ENCODE measurements at places on chromosomes 16 and 17. TPM values are rescaled to one million over a fixed set of nuclear protein-coding genes. Genes with fewer than 3 reads are reported as not detected.

The PPY gene
- not detected for total RNA-seq

- H3K27me3 ChIP-seq = no peaks in the 10 kb centered on the region
- DNase-seq = no peak
- H3K36me3 ChIP-seq = no peaks in the 10 kb centered on the region
- H3K27ac ChIP-seq = no peak overlapping the region
- H3K4me1 ChIP-seq = no peaks in the 10 kb centered on the region
- no peak overlapping the region for H3K4me3 ChIP-seq
These were observed 34.2 kb upstream of the APPBP2 start for GRCh38 chr17:60559995-60560859.

DNA sequence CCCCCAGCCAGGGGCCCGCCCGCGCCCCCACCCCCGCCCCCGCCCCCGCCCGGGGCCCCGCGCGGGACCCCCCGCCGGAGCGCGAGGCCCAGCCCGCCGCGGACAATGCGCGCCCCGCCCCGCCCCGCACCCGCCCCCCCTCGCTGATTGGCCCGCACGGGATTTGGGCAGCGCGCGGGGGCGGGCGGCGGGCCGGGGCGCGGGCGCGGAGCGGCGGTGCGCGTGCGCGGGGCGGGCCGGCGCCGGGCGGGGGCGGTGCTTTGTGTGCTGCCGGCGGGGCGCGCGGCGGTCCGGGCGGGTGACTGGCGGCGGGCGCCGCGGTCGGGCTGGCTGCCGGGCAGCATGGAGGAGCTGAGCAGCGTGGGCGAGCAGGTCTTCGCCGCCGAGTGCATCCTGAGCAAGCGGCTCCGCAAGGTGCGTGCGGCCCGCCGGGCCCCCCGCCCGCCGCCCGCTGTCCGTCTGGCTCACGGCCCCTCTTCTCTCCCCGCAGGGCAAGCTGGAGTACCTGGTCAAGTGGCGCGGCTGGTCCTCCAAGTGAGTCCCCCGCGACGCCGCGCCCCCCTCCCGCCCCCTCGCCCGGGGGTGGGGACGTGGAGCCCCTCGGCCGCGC, at the start of gene CBX2:
TSS of gene CBX2 (plus strand) at position 255 of the 610 bp plus-strand sequence. CDS start at position 343, 88 bp downstream.
- DNase-seq = peak; percentile 91
- peaks cover 45% of the 10 kb centered on the region for H3K27me3 ChIP-seq
- H3K36me3 ChIP-seq = no peaks in the 10 kb centered on the region
- no peaks in the 10 kb centered on the region for H3K4me1 ChIP-seq
- peak within 1 kb of the TSS; percentile 63 for H3K4me3 ChIP-seq
- no peak within 1 kb of the TSS for H3K27ac ChIP-seq

DNA sequence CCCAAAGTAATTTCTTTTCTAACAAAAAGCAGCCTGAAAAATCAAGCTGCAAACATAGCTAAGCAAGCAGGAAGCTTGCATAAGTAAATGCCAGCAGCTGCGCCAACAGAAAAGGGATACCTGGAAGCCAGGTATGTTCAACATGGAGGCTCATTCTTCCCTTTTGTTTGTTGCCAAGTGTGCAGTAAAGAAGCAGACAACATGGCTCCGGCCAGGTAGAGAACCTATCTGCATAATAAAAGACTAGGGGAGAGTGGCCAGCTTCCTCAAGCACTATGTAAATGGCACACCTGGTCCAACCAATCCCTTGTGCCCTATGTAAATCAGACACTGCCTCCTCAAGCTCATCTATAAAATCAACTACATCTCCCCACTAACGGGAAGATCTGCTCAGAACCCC, 1407.0 kb downstream of the CDH11 start:
- no peak overlapping the region for H3K27ac ChIP-seq
- H3K4me1 ChIP-seq = no peaks in the 10 kb centered on the region
- DNase-seq = no peak
- no peaks in the 10 kb centered on the region for H3K27me3 ChIP-seq

- H3K4me3 ChIP-seq = no peak overlapping the region
- no peak for DNase-seq
- H3K27ac ChIP-seq = no peak overlapping the region
- no peaks in the 10 kb centered on the region for H3K36me3 ChIP-seq
- H3K27me3 ChIP-seq = peaks cover 7% of the 10 kb centered on the region
These were observed 1.2 kb downstream of the KRT14 start for GRCh38 chr17:41585301-41586056.

DNA sequence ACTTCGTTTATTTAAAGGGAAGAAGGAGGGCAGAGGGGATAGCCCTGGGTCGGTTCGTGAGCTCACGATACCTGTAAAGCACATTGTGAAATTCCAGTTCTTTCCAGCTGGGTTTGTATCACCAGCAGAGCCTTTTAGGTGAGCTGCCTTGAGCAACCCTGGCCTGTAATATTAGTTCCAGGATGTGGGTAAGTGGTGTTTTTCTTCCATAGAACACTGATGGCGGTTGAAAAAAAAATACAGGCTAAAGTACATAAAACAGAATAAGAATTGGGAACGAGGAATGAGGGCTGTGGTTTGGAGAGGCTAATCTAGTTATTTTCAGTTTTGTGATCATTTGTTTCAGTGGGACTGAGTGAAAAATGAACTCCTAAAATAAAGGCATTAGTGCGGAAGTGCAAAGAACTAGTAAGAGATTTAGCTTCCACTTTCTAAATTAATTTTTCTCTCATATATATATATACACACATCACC, 20.6 kb downstream of the HS3ST3B1 start:
- H3K27ac ChIP-seq = no peak overlapping the region
- H3K4me1 ChIP-seq = peaks cover 16% of the 10 kb centered on the region
- H3K36me3 ChIP-seq = 0 out of 2 replicates have a peak, but pooled peaks cover 5% of the 10 kb centered on the region
- DNase-seq = no peak
- no peaks in the 10 kb centered on the region for H3K27me3 ChIP-seq

The SAMD14 gene
- total RNA-seq = 3.0 TPM

DNA sequence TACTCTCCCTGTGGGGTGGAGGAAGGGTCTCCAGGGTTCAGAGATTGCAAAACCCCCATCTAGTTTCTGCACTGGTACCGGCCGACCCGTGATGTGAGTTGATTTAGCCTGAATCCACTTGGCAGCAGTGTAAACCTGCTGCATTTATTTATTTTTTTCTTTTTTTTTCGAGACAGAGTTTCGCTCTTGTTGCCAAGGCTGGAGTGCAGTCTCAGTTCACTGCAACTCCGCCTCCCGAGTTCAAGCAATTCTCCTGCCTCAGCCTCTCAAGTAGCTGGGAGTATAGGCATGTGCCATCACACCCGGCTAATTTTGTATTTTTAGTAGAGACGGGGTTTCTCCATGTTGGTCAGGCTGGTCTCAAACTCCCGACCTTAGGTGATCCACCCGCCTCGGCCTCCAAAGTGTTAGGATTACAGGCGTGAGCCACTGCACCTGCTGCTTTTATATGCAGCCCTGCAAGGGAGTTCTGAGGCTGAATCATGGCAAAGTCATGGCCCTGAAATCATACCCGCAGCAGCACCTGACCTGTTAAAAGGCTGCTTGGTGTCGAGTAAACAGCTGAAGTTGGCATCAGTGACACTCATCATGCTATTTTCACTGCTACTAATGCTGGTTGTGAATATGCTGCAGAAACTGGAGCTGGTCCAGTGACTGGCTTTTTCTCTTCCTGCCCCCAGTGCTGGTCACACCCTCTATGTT, 21.4 kb downstream of the DEXI start:
- no peaks in the 10 kb centered on the region for H3K36me3 ChIP-seq
- peaks cover 11% of the 10 kb centered on the region for H3K4me1 ChIP-seq
- H3K4me3 ChIP-seq = no peak overlapping the region
- peak; percentile 28 for DNase-seq

- H3K27me3 ChIP-seq = 0 out of 2 replicates have a peak, but pooled peaks cover 4% of the 10 kb centered on the region
- H3K4me3 ChIP-seq = no peak overlapping the region
- no peaks in the 10 kb centered on the region for H3K4me1 ChIP-seq
- H3K36me3 ChIP-seq = no peaks in the 10 kb centered on the region
- no peak for DNase-seq
These were observed 55.0 kb upstream of the CBFA2T3 start for GRCh38 chr16:89031715-89032659.

Data from GM23248 (cell line).